ENCODE measurements at places on chromosomes 12 and 14.

GRCh38 chr14:73700325-73700724, 13.9 kb downstream of the PNMA1 start:
- no peak for DNase-seq

GRCh38 chr14:91113829-91114078, at the start of gene DGLUCY:
TSS of gene DGLUCY (plus strand) at chr14:91114073. CDS start at chr14:91160295, 46,222 bp downstream.
- peak; percentile 48 for DNase-seq

- no peak for DNase-seq
These were observed 11.9 kb upstream of the SLC2A13 start for GRCh38 chr12:40117818-40118217.

- DNase-seq, result no peak
These were observed 182.8 kb downstream of the SLC5A8 start for GRCh38 chr12:101027200-101027599.

DNA sequence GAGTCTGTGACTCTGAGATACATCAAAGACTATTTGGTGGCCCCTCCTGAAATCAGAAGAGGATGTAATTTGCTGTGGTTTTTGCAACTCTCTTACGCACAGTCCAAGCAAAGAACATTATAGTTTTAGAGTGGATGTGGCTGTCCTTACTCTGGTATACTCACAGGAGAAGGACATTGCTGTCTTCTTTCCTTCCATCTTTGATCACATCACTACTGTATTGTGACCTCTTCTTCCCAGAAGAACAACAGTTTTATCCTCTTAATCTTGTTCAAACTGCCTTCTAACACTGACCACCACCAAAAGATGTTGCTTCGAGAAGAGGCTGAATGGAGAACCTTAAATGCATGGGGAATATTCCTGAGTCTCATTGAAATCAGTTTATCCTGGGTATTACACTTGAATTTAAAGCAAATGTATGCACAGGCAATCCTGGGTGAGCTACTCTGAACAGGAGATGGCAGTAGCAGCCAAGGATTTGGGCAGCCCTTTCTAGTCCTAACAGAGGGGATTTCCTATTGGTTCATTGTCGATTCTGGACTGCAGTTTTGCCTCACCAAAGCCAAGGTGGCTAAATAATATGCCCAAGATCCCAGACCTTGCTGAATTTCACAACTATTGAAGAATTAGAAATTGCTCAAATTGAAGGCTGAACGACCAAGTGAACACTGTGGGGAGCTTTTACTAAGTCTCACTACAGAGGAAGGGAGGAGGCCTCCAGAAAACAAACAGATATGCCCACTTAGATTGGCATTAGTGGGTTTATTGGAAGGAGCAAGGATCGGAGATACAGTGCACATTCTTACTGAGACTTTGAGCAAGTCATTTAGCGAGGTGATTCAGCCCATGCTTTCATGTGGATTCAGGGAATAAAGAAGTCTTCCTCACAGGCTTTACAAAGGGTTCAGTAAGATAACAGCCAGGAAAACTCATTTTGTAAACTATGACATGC, 282.8 kb downstream of the PAWR start:
- DNase-seq, result peak; percentile 75

DNA sequence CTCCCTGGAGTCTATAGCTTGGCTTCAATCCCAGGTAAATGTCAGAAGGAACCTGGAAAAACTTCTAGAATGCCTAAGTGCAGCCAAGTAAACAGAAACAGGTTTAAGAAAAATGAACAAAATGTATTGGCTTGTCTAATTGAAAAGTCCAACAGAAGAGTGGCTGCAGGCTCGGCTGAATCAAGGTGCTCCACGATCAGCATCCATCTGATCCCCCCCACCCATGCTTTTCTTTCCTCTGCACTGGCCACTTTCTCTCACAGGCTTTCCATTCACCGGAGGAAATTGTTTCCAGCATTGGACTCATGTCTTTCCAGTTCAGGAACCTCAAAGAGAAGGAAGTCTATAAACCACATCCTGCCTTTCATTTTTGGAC, 42.0 kb upstream of the C14orf180 start:
- DNase-seq, result no peak

DNA sequence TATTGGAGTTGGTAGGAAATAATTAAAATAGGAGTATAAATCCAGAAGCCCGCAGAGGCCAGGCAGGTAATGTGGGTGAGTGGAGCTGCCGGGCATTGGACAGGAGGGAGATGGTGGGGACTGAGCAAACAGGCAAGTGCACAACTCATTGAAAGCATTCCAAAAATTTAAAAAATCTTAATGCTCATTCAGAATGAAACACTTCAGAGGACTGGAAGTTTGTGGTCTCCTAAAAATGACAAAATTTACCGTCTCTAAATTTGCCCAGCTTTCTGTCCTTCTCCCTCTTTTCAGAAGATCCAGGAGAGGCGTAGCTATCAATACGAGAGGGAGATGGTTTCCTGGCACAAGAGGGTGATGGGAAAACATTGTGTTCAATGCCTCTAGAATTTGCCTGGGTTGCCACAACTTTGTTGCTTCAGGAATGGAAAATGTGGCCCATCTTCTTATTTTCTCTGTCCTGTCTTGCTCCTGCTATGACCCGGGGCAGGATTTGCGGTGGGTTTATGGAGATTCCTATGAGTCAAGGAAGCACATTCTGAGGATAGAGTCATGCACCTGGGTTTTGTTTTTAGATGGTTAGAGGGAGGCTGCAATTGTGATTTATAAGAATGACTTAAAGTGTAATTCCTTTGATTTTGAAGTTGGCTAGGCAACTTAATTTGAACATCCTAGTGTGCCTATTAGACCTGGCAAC, 72.2 kb downstream of the BORCS5 start:
- no peak for DNase-seq

- no peak for DNase-seq
These were observed 2.9 kb downstream of the ATXN3 start for GRCh38 chr14:92103363-92103989.

- DNase-seq, result no peak
These were observed 113.3 kb downstream of the TTC8 start for GRCh38 chr14:88937706-88938105.

DNA sequence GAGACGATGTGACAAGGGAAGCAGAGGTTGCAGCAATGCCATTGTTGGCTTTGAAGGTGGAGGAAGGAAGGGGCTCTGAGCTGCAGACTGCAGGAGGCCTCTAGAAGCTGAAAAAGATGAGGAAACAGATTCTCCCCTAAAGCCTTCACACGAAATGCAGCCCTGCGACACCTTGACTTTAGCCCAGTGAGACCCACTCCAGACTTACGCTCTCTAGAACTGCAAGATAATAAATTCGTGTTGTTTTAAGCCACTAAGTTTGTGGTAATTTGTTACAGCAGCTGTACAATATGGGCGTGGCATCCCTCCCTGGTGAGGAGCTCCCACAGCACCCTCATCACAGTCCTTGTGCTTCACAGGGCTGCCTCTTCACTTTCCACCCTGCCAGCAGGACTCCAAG, 53.2 kb downstream of the GOLGA5 start:
- no peak for DNase-seq

GRCh38 chr12:12007713-12008231, 63.0 kb upstream of the BCL2L14 start:
- DNase-seq, result no peak

DNA sequence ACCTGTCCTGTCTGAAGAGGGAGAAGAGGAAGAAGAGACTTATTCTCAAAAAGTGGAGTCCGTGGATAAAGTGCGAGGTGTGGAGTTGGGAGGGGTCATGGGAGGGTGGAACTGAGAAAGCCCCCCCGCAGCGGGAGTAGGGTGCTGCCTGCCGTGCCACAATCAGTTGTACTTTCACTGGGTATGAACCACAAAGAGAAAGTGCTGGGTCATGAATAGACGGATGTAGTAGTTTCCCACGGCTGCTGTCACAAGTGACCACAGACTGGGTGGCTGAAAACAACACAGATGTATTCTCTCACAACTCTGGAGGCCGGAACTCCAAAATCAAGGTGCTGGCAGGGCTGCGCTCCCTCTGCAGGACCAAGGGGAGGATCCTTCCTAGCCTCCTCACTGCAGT, 5.5 kb downstream of the DNAH10 start:
- no peak for DNase-seq

GRCh38 chr14:92317511-92317910, 5.5 kb upstream of the SLC24A4 start:
- DNase-seq, result no peak

DNA sequence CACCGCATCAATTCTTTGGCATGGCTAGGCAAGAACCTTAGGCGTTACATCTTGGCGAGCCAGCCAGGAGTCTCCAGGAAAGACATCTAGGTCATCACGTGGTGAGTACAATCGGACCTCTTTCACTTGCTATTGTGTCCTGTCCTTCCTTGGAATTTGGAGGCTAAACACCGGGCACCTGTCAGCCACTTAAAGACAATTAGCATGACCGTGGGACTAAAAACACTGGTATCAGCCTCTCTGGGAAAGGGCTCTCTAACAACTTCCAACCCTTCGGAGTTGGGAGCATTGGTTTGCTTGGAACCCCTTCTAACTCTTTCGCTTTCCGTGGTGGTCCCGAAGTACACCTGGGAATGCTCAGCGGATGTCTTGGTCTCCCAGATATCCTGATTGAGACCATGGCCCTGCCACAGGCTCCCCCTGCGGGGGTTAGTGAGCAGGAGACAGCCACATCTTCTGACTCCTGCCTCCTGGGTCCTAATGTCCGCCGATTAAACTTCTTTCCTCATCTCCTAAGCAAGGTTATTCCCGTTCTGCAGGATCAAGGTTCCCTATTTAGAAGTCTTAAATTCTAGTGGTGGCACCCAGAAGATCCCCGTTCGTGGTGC, 971.7 kb downstream of the FSCB start:
- DNase-seq, result no peak

- DNase-seq, result peak; percentile 81
These were observed 263.4 kb upstream of the PLEKHG7 start for GRCh38 chr12:92439420-92439805.

Measured in skeletal muscle cell (primary cell).